Astrocyte of the spinal cord (primary cell): ENCODE measurements at places on chromosomes 5 and 9.

GRCh38 chr5:128541385-128541784, 3.3 kb upstream of the FBN2 start:
- no peak for DNase-seq

DNA sequence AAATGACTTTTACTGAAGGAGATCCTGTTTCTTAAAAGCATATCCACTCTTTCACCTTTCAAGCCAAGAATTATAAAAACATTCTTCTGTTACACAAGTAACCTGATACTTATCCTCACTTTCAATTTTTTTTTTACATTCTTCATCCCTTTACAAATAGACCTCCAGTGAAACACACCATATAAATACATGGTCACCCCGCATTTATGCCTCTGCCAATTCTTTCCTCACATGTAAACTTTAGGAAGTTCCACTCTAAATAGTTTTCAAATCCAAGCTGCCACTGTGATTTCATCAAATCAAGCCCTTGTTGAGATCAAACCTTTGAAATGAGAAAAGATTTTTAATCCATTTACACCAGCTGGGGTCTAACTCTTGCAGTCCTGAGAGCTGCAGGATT, 40.0 kb downstream of the GAS1 start:
- DNase-seq, result no peak

DNA sequence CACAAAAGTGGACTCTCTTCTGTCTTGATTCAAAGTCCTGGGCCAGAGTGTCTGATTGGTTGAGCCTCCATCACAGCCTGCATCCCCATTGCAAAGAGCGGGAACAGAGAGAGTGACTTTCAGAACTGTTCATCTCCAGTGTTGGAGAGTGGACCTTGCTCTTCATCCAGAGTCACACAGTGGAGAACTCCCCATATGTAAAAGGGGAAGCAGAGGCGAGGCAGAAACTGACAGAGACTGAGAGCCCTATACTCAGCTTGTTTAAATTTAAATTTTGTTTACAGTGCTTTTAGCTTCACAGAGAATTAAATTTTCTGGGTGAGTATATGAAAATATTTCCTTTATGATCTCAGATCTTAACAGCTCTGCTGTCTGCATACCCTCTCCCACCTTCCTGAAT, 70.0 kb upstream of the SSBP2 start:
- no peak for DNase-seq

DNA sequence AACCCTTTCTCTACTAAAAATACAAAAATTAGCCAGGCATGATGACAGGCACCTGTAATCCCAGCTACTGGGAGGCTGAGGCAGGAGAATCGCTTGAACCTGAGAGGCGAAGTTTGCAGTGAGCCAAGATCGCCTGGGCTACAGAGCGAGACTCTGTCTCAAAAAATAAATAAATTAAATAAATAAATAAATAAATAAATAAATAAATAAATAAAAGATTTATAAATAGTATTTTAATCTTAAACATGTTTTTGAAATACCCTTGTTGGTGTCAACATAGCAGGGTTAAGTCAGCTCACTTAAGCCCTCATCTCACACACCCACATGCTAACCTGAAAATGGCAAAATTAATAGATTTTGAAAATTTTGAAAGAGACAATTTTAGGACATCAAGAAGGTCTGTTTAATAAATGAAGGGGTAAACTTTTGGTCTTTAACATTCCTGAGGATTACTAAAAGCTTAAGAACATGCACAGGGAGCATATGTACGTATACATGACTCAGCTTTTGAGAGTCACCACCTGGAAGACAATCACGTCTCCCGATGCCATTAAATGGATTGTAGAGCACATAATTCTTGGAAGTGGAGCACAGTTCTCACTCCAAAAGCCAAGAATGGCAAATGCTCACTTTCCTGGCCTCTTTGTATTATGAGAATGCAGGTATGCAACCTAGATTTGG, 202.5 kb downstream of the GDNF start:
- DNase-seq, result peak; percentile 63

DNA sequence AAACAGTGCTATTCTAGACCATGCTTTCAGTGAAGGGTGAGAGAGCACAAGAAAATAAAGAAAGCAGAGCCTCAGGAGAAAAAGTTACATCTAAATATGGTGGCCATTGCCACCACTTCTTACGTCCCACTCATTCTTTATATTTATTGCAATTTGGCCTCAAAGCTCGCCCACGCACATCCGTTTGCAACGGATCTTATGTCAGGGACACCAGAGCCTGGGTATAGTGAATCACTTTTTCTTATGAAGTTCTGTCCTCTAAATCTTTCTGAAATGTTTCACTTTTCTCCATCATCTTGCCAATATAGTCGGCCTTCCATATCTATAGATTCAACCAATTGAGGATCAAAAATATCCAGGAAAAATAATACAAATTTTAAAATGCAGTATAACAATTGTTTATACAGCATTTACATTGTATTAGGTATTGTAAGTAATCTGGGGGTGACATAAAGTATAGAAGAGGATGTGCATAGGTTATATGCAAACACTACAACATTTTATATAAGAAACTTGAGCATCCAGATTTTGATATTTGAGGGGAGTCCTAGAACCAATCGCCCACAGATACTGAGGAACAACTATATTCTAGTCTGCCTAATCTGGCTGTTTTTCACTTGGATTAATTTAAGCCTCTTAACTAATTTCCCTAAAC, 35.2 kb downstream of the GOLPH3 start:
- no peak for DNase-seq

- DNase-seq, result no peak
Measured at GRCh38 chr5:30768056-30768690, 425.3 kb upstream of the CDH6 start.

GRCh38 chr9:23826120-23826629, at the start of gene ELAVL2:
TSS of gene ELAVL2 (minus strand) at chr9:23826240. CDS start at chr9:23762234, 64,006 bp downstream.
- DNase-seq, result peak; percentile 99

DNA sequence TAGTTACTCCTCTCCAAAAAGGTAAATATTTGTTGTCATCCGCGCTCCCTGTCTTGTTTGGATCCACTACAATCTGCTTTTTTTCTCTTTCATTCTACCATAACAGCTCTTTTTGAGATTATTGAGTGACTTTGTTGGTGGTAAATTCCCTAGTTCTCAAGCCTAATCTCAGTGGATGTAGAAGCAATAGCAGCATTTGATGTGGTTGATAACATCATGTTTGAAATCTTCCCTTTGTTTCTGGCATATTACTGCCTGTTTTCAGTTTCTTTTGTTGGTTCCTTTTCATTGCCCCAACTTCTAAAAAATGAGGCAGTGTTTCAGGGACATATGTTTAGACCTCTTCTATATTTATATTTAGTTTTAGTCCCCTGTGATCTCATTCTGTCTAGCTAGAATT, 8.9 kb downstream of the CDC42SE2 start:
- no peak for DNase-seq

DNA sequence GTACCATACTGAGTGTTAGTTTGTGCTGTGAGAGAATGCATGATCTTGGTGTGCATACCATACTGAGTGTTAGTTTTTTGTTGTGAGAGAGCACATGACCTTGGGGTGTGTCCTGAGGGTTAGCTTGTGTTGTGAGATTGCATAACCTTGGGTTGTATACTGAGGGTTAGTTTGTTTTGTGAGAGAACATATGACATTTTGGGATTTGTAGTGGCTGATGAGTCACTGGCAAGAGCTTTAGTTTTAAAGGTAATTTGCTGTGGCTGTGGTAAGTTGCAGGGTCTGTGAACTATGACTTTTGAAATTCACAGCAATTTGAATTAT, 1068.3 kb upstream of the EDIL3 start:
- DNase-seq, result no peak

GRCh38 chr9:130445268-130445983, 665 bp downstream of the ASS1 start:
- DNase-seq, result peak; percentile 39

DNA sequence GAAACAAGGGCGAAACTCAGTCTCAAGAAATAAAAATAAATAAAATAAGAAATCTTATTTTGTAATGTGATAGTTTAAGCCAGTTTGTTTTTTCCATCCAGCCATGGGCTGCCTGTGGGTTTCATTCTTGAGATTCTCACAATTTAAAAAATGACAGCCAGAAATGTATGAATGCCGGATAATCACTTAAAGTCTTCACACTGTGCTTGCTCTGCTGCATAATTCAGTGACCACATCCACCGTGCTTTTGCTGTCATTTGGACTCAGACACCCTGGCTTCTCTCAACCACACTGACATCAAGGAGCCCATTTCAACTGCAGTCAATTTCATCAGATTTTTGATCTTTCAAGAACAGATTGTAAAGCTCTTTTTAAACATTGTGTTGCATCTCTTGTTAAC, 61.0 kb upstream of the DAPK1 start:
- no peak for DNase-seq

GRCh38 chr5:80168388-80169028, 87.3 kb downstream of the SERINC5 start:
- no peak for DNase-seq

- no peak for DNase-seq
Measured at GRCh38 chr9:26565118-26565517, 327.5 kb downstream of the CAAP1 start.
